ENCODE measurements at places on chromosomes 1 and 21.

DNA sequence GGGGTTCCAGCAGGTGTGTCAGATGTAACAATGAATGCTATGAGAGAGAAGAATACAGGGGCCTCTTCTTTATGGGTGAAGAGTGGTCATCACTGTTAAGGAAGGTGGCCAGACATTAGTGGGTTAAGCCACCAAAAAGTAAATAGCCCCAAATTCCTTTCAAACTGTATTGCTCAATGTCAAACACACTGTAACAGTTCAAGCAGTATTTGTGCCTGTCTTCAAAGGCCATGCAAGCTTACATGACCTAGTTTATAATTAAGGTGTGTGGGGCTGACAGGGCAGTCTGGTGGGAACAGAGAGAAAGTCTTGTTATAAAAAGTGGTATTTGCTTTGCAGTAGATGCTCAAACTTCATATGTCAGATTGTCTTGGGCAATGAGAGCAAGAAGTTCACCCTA is 18.5 kb downstream of the CHIT1 start:
- DNase-seq, result no peak

GRCh38 chr1:175963740-175964139 is 220.3 kb upstream of the TNR start:
- DNase-seq, result no peak

- no peak for DNase-seq
Observed at GRCh38 chr1:2984399-2985061, 36.7 kb upstream of the ACTRT2 start.

GRCh38 chr1:223780949-223781348 is 64.8 kb downstream of the TP53BP2 start:
- no peak for DNase-seq

DNA sequence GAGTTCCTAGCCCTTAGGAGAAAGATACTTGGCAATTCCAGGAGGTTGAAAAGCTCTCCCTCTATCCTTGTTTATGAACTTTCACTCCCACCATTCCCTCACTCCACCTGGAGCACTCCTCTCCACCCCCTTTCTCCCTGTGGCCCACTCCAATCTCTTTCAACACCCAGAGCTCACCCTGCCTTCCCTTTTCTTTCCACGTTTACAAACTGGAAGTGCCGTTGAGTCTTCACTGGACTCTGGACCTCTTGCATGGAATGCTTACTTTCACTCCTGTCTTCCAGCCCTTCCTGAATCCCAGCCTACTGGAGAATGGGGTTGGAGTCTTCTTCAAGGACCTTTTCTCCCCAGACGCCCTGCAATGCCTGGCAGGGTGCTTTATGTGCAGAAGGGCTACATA is 198.5 kb downstream of the RHOU start:
- no peak for DNase-seq

All from activated T-cell treated with anti-CD3 and anti-CD28 coated beads for 4 hours (primary cell).